OCI-M1 (cell line): ENCODE measurements at places on chromosomes 7 and 10.

- no peak for DNase-seq
Measured at GRCh38 chr7:52287698-52288097, 747.7 kb upstream of the POM121L12 start.

GRCh38 chr10:129703287-129704137 lies 236.5 kb downstream of the MGMT start:
- DNase-seq = no peak

GRCh38 chr10:57333880-57334279 lies 933.8 kb downstream of the IPMK start:
- DNase-seq = no peak

DNA sequence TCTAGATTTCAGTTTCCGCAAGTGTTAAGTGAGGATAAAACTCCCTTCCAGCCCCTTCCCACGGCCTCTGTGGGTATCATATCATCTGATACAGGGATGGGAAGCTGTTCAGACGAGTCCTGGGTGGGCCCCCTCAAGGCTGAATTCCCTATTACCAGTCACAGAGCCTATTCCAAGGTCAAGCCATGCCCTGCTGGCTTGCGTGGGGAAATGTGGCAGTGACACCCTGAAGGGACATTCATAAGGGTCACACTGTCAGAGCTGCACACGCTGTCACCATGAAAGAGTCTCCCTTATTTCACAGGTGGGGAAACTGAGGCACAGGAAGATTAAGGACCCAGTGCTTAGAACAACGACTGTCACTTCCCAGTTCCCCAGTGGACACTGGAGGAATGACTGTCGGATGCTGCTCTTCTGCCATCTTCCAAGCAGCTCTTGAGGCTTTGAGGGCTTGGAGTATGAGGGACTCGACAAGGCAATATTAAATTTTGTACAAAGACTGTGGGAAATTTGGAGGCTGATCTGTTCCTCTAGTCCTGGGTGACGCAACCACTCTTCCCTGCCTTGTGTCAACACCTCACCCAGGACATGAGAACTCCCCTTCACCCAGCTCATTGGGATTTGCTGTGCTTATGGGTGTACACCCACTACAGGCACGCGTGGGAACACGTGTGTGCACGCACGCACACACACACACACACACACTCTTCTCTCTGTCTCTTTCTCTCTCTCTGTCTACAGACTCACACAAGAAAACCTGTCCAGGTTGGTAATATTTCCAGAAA lies 386.0 kb downstream of the RPS24 start:
- DNase-seq = no peak

- no peak for DNase-seq
Measured at GRCh38 chr7:53542157-53542556, 506.7 kb downstream of the POM121L12 start.

DNA sequence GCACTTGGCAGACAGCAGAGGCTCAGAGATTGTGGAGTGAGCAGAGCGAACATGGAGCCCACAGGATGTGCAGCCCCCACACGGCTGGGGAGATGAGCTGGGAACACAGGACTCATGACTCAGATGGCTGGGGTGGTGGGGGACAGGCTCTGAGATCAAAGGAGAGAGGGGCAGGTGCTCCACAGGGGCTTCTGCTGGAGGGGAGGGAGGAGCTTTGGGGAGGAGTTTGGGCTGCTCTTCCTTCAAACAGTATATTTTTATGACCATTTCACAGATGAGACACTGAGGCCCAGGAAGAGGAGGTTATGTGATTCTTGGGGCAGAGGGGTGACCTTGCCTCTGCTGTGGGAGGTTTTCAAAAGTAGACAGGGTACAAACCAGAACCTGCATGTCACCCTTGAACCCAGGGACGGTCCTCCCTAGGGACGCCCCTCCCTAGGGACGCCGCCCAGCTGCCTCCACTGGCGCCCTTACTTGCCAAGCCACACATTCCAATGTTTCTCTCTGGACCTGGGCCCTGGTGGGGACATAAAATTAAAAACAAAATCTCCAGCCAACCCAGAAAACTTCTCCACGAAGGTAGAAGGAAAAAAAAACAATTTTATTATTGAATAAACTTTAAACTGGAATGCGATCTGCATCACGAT lies 981 bp upstream of the CRYGN start:
- DNase-seq = no peak

DNA sequence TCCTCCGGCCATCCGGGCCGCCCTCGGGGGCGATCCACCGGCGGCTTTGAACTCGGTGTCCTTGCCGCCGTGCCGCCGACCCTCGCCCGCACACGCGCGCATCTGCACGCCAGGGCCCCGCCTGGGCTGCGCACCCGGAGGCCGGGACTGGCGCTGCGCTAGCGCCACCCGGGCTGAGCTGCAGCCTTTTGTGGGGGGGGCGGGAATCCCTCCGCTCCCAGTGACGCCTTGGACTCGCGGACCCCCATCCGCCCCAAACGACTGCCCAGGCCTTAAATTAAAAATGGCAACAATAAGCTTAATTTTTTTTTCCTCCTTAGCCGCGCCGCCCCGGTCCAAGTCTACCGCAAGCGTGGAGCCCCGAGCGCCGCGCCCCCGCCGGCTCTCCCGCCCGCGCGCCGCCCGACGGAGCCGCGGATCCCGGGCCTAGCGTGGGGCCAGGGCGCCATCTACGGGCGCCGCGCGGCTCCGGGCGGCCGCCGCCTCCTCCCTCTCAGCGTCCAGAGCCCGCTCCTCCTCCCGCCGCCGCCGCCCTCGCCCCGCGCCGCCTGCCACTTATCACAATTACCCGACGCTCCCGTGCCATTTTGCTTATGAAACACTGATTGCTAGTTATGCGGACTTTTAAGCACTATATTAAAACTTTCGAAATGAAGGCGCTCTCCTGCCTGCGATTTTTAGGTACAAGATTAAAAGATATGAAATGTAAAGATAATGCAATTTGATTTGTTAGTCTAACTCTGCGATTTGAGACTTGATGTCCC lies 7.5 kb upstream of the EBF3 start:
- no peak for DNase-seq

DNA sequence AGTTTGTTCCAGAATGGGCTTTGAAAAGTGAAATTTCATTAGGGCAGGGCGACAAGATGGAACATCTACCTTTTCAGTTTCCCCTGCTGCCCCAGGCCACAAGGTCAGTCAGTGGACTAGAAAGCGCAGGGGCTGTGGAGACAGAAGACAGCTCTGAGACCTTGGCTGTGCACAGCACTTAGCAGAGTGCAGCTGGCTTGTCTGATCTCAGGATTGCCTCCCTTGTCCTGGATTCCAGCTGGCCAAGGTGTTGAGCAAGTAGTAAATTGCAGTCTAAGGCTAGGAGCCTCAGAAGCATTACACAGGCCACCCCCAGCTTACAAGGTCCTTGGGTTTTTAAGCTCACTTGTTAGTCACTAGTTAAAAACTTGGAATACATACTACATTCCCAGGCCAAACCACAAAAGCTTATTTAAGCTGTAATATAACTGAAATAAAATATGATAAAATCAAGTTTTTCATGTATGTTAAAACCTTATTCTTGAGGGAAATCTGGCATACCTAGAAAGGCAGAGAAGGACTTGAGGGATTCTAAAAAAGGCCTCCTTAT lies 67.3 kb upstream of the NPY start:
- no peak for DNase-seq

DNA sequence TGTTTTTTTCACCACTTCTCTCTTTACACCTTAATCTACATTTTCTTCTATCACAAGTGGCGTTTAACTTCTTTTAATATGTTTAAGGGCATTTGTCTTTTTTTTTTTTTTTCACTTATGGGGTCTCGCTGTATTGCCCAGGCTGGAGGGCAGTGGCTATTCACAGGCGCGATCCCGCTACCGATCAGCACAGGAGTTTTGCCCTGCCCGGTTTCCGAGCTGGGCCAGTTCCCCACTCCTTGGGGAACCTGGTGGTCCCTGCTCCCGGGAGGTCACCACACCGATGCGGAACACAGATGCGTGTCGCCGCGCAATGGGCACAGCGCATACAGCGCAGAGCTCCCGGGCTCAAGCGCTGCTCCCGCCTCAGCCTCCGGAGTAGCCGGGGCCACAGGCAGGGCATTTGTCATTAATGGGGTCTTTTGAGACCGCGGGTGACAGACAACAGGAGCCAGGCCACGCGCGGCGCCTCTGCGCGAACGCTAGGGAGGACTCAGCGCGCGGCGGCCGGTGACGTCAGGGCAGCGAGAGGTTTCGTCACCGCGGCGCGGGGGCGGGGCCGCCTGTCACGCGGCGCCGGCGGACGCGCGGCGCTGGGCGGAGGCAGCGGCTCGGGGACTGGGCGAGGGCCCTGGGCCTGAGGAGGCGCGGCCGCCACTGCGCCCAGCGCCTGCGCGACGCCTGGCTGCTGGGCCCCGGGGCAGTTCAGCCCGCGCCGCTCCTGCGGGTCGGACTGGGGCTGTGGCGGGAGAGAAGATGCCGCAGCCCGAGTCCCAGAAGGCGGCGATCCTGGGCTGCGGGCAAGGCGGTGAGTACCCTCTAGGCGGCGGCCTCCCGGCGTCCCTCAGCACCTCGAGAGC lies at the start of gene GALNT11:
GALNT11 (plus strand) TSS at position 598 of the 860 bp plus-strand sequence. CDS start 68,554 bp downstream, outside the sequence.
- peak; percentile 63 for DNase-seq

DNA sequence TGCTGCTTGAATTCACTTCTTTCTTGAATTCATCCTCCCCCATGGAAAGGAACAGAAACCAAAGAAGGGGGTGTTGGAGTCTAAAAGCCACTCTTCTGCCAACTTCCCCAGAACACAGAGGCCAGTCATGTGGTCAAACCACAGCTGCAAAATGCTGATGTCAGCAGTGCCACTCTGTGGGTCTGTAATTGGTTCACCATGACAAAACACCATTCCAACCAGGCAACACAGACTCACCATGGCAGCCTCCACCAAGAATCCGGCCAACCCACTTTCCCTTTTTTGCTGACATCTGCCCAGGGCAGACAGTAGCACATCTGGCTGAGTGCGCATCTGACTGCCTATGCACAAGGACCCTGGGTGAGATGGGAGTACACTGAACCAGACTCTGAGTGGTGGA lies 16.8 kb downstream of the OSBPL3 start:
- DNase-seq = peak; percentile 78

- DNase-seq = no peak
Measured at GRCh38 chr10:123743441-123744223, 77.5 kb downstream of the GPR26 start.

DNA sequence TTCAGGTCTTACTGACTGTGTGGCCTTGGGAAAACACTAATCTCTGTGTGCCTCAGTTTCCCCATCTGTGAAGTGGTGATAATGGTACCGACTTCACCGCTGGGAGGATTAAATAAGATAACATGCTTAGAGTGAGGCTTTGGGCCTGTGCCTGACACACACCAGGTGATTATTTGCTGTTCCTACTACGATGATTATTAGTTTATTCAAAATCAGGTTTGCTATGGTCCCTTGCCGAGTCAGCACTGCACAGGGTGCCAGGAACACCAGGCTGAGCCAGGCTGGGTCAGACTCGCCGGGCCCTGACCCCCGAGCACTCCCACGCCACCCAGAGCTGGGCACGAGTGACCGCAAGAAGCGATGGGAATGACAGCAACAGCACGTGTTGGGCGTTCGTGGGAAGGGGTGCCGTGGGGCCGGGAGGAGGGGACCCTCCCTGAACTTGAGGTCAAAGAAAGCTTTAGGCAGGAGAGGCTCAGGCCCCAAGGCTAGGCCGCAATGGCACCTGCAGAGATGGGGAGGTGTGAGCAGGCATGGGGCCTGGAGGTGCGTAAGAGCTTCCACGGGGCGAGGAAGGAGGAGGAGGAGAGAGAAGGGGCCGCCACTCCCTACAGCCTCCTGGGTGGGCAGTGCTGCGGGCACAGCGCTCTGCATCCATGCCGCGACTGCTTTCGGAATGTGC lies 325.4 kb downstream of the DNAJB6 start:
- no peak for DNase-seq

DNA sequence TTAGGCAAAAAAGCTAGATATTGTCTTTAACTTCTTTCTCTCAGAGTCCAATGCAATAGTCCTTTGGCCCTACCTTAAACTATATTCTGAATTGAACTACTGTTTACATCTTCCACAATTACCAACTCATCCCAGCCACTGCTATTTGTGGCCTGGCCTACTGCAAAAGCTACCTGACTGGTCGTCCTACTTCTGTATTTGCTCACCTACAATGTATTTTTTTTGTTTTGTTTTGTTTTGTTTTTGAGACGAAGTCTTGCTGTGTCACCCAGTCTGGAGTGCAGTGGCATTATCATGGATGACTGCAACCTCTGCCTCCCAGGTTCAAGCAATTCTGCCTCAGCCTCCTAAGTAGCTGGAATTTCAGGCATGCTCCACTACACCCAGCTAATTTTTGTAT lies 51.2 kb downstream of the ARL4A start:
- DNase-seq = no peak

DNA sequence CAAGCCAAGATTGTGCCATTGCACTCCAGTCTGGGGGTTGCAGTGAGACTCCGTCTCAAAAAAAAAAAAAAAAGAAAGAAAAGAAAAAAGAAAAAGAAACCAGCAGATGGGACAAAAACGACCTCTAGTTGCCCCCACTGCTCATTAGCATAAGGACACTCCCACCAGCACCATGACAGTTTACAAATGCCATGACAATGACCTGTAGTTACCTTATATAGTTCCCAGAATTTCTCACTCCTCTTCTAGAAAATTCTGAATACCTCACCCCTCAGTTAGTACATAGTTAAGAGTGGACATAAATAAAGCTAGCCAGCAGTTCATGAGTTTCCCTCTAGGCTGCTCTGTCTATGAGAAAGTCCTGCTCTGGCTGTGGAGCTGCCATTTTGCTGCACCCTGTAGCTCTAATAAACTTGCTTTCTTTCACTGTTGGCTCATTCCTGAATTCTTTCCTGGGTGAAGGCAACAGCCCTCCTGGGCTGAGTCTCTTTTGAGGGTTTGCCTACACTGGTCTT lies 276.8 kb upstream of the AKR1E2 start:
- DNase-seq = peak; percentile 14

GRCh38 chr7:24754906-24755506 lies 2.3 kb downstream of the GSDME start:
- DNase-seq = no peak

- no peak for DNase-seq
Measured at GRCh38 chr10:94602729-94603515, 57.3 kb downstream of the HELLS start.

GRCh38 chr10:77249901-77250459 lies 387.6 kb downstream of the KCNMA1 start:
- no peak for DNase-seq

DNA sequence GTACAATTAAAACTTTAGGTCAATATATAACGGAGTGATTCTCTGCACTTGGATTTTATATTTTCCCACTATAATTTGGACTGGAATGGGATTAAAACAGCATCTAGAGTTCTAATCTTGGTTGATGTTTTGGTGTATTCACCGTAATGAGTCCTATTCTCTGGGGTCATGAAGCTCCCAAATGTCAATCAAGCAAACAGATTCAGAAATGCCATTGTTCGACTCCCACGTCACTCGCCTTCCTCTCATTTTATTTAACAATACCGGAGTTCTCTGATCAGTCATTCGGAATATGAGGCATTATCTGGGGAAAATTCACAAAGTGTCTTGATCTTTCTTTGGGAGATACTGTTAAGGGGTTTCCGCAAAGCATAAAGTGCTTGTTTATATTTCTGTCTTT lies 26.5 kb downstream of the SKIDA1 start:
- no peak for DNase-seq

GRCh38 chr7:2572101-2572842 lies 13.5 kb downstream of the IQCE start:
- DNase-seq = no peak

- DNase-seq = no peak
Measured at GRCh38 chr7:159027056-159027788, 117.4 kb downstream of the VIPR2 start.

- no peak for DNase-seq
Measured at GRCh38 chr7:25263337-25263736, 35.1 kb upstream of the NPVF start.
